Stimulated activated CD8-positive, alpha-beta memory T cell treated with anti-CD3 and anti-CD28 coated beads, Interleukin-4, amount 100 ng/mL, for 4 hours (primary cell): ENCODE measurements at places on chromosomes 13 and 19.
A peak's percentile ranks its signal among the peaks of the same experiment; 100 is the strongest.

DNA sequence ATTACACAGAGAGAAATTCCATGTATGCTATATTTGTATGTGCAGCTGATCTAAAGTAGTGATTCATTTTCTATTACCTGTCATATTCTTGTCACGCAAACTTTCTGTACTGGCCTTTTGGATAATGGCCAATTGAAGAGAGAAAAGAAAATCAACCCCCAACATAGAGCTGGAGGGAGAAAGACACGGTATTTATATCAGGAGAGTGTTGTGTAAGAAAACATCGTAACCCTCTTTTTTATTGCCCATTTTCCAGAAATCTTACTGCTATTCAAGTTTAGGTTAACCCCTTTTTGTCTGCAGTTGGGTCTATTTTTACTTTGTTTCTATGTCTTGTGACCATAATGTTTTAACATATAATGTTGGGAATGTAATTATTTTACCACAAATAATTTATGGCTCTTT is 27.9 kb downstream of the DGKH start:
- no peak for DNase-seq

GRCh38 chr13:111393221-111393790 is 72.9 kb downstream of the TEX29 start:
- DNase-seq, result no peak

DNA sequence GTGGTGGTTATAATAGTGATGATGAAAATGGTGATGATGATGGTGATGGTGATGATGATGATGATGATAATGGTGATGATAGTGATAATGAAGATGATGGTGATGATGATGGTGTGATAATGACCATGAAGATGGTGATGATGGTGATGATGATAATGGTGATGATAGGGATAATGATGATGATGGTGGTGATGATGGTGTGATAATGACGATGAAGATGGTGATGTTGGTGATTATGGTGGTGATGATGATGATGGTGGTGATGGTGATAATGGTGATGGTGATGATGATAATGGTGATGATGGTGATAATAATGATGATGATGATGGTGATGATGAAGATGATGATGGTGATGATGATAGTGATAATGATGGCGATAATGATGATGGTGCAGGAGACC is 1.6 kb downstream of the ADGRE1 start:
- DNase-seq, result no peak

GRCh38 chr13:76954538-76954937 is 6.2 kb downstream of the ACOD1 start:
- no peak for DNase-seq

GRCh38 chr13:74904556-74904955 is 577.4 kb downstream of the TBC1D4 start:
- no peak for DNase-seq

- no peak for DNase-seq
These were observed 126.0 kb downstream of the TUBA3C start for GRCh38 chr13:19055611-19056010.

- DNase-seq, result peak; percentile 21
These were observed 335 bp upstream of the SOX1 start for GRCh38 chr13:112066624-112067004.

DNA sequence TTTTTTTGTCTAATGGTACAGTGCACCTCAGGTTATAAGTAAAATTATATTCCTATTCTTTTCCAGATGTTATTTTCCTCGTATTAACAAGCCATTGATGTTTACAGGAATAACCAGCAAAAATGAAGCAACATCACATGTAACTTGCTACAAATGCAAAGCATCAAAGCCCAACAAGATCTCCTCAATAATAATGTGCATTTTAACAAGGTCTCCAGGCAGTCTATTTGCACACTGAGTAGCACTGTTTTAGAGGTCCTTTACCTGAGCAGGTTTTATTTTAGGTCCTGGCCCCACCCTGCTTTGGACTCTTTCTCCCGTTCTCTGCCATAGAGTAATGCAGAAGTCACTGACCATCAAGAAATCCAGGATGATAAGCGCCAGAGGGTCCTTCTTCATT is 298.4 kb downstream of the FGF14 start:
- DNase-seq, result no peak

DNA sequence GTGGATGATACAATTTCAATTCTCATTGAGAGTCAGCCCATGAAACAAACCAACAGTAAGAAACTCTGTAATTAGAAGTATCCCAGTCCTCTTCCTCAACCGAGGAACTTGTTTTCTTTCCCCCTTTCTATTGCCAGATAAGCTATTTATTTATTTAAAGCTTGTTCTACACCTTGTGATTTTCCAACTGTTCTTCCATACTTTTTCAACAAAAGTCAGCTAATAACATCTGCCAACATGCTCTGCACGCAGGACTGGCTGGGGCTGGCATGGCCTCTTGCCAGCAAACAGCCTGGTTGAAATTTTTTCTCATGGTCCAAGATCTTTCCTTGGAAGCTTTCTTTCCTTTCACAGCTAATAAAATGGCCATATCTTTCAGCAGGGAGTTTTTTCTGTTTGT is 2.9 kb upstream of the IRS2 start:
- no peak for DNase-seq

DNA sequence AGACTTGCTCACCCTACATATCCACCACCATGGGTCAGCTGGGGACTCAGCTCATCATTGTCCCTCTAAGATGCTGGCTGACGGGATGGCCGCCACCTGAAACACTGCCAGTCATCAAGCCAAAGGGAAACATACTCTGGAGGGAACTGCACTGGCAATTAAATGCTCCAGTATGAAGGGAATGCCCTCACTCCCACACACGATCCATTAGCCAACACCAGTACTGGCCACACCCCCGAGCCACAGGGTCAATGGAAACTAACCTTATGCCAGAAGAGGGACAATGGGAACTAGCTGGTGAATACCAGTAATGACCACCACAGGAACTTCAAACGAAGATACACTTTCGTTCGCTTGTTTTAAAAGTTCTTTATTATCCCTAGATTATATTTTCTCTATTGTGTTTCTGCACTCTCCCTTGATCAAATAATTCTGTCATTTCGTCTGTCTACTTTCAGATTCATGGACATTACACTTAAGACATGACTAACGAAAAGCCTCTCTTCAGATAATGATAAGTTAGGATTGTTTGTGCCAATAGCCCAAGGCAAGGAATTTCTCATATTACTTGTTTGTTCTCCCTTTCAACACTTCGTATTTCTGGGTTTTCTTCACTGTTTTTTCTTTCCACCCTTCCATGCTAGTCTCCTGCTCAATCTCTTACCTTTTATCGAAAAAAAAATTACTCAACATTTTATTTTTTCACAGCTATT is 1.7 kb upstream of the ZNF507 start:
- no peak for DNase-seq

DNA sequence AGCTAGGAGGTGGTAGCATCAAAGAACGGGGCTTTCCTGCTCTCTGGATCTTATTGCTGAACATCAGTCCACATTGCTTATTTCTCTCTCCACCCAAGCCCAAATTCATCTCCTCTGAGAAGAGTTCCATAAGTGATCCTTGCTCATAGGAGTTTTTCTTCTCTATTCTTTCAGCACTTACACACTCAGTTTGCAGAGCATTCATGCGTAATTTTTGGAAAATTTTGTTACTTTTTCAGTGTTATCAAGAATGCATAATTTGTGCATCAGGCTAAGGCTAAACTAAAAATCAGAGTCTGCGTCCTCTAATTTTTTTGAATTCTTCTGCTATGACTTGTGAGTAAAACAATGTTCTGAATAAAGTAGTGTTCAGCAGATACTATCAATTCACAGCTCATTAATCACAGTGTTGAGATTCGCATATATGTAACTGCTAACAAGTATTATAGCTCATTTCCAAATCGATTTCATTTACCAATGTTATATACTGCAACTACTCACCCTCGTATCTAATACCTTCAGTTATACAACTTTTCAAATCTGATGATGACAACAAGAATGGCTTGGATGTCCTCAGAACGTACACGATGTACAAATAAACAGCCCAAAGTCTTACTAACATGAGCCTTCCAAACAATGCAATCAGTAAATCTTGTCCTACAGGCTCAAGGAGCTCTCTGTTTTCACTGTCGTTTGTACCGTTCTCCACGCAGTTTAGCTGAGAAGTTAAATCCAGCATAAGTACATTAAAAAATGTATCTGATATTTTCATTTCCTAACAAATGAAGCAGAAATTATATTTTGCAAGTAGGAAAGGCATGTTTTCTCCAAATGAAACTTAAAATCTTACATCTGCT is 36.4 kb upstream of the STARD13 start:
- no peak for DNase-seq

- no peak for DNase-seq
These were observed 1769.0 kb upstream of the PCDH20 start for GRCh38 chr13:63184693-63185092.

GRCh38 chr13:30737511-30738337 is 2.4 kb downstream of the ALOX5AP start:
- no peak for DNase-seq

DNA sequence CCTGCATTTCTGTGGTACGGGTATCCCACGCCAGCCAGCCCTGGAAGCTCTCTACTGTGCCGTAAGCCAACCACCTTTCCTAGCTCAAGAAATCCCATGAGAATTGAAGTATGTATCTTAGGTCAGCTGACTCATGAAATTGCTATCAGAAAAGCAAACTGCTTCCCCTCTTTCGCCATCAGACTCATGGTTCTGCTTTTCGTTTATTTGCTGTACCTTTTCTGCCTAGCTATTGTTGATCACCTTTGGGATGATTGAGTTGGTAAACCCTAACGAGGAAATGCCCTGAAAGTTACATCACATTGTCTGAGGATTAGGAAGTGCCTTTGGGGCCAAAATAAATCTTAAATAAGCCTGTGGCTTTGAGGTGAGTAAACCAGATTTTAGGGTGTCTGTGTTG is at the start of gene ADGRE3:
TSS of gene ADGRE3 (minus strand) at position 81 of the 400 bp plus-strand sequence. CDS start at position 7, 74 bp downstream.
- DNase-seq, result no peak

- DNase-seq, result no peak
These were observed 463 bp downstream of the SUGP1 start for GRCh38 chr19:19319732-19320360.

DNA sequence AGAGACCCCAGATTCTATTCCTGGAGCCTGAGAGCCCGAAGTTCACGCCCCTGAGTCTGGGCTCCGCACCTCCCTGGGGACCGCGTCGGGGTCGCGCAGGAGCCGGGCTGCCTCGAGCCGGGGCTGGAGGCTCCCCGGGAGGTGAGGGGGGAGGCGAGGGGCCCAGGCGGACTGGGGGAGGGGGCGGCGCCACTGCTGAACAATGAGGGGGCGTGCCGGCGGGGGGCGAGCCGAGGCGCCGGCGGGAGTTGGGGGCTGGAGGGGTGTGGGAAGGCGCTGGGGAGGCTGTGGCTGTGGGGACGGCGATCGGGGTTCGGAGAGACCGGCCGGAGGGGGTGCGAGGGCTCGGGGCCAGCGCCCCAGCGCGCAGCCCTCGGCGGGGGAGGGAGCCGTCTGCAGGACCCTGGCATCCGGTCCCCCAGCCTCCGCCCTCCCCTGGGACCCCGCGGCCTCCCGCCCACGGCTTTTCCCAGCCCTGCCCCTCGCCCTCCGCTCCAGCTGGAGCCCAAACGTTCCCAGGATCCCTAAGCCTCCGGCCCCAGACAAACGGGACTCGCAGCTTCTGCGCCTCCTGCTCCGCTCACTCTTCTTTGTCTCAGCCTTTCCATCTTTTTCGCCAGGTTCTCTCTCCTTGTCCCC is 922 bp downstream of the PLEKHG2 start:
- no peak for DNase-seq

- peak; percentile 2 for DNase-seq
These were observed 73.2 kb upstream of the MEDAG start for GRCh38 chr13:30832845-30833332.

DNA sequence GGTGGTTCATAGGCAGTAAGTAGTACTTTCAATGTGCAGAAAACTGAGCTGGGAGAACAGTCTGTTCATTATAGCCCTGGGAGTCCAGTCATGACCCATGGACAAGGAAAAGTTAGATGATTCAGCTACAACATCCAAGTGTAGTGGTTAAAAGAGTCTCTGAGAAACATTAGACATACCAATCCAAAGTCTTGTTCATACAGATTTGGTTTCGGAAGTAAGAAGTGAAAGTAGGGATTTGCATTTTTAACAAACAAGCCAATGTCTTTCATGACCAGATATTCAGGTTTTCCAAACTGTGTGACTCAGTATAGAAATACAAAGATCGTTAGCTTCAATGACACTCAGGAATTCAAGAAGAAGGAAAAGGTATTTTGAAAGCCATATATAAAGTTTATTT is 345.3 kb downstream of the SLITRK1 start:
- DNase-seq, result no peak

DNA sequence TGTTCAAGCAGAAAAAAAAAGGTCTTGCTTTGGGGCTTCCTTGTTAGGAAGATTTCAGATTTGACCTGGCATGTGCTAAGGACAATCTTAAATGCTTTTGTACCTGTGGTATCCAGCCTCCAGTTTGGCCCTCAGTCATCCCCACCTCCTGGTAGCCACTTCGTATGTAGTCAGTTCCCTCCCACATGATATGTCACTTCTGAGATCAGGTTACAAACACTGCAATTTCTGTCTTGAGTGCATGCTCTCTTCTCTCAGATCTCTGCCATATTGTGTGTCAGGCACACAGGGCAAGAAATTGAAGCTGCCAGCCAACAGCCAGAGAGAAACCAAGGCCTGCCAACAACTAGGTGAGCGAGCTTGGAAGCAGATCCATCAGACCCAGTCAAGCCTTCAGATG is 60.3 kb upstream of the STARD13 start:
- DNase-seq, result no peak

- no peak for DNase-seq
These were observed 53.8 kb downstream of the ATP11A start for GRCh38 chr13:112743451-112744167.

DNA sequence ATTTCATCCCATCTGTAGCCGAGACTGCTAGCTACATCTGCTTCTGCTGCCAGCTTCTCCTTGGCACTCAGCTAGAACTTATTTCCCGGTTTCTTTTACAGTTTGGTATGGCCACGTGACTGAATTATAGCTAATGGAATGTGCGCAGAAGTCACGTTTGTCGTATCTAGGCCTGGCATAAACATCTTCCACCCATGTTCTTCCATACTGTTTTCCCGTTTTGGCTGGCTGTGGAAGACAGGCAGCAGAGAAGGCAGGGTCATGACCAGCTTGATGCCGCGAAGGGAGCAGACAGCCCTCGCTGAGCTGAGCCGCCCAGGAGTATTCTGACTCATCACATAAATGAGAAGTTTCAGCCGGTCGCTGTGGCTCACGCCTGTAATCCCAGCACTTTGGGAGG is 186.7 kb downstream of the RFC3 start:
- no peak for DNase-seq
